ENCODE measurements at places on chromosomes 11 and 22.

DNA sequence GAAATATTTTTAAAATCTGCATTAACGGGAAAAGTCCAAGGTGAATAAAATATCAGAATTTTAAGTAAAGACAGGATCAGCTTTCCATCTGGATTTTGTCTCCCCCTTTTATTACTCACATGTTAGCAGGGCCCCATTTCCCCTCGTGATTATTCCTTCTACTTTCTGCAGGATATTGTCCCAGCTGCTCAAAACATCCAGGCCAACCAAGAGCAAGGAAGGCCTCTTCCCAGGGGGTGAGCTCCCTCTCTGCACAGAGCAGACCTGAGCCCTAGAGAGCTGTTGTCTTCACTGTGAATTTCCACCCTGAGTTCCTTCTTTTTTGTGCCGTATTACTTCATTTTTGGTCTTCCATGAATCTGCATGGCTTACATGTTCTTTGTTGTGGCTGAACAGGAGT lies 3.7 kb upstream of the TMPRSS13 start:
- DNase-seq, result no peak

GRCh38 chr11:103110391-103110790 lies 1.2 kb downstream of the DYNC2H1 start:
- no peak for DNase-seq

- DNase-seq, result no peak
Measured at GRCh38 chr11:26245046-26245445, 86.9 kb upstream of the ANO3 start.

DNA sequence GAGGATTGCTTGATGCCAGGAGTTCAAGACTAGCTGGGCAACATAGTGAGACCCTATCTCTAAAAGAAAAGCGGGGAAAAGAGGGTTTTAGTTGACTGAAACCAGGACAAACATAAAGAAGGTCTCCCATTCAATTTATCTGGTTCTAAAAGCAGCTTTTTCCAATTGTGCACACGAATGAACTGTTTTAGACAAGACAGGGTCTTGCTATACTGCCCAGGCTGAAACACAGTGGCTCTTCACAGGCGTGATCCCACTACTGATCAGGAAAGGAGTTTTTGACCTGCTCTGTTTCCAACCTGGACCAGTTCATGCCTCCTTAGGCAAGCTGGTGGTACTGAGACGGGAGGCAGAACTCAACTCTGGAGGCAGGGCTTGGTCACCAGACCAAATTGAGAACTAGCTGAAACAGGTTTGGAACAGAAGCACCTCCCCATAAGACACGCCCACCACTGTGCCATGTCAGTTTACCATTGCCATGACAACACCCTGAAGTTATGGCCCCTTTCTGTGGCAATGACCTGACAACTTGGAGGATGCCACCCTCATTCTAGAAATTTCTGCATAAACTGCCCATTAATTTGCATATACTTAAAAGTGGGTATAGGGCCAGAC lies 2.8 kb upstream of the NUCB2 start:
- DNase-seq, result no peak

- DNase-seq, result no peak
Measured at GRCh38 chr11:68012044-68012842, 2.1 kb downstream of the ALDH3B1 start.

GRCh38 chr11:106395716-106396349 lies 318.4 kb downstream of the AASDHPPT start:
- DNase-seq, result no peak

- DNase-seq, result no peak
Measured at GRCh38 chr11:88482871-88483301, 145.3 kb upstream of the CTSC start.

DNA sequence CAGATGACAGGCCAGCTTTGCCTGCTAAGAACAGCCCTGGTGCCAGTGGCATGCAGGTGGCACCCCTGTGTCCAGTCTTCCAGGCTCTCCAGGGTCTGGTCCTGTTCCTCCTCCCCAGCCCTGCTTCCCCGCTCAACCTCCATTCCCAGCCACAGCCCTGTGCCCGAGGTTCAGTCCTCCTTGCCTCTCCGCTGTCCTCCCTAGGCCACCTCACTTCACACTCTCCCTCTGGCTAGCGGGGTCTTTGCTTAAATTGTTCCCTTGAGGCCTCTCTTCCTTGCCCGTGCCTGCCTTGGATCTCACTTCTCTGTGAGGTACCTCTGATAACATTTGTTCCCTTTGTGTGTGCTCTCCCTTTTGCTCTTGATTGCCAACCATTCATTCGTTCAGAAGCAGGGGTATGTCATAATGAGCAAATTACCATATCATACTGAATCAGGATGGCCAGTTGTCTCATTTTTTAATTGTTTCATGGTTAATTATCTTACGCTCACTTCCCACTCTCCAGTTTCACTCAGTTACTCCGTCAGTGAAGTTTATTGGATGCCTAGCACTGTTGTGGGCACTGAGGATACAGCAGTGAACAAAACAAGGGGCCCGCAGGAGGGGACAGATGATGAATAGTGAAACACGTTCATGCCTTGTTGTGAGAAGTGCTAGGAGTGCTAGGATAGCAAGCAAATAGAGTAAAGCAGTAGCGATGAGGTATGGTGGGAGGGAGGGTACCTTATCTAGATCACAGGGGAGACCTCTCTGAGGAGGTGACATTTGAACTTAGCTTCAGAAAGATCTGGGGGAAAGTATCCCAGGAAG lies 7.4 kb downstream of the BMAL1 start:
- no peak for DNase-seq

GRCh38 chr11:34639545-34639944 lies 18.7 kb downstream of the EHF start:
- no peak for DNase-seq

- no peak for DNase-seq
Measured at GRCh38 chr11:79441461-79441875, 638 bp upstream of the TENM4 start.

- no peak for DNase-seq
Measured at GRCh38 chr11:117877120-117877784, 794 bp upstream of the FXYD6 start.

- DNase-seq, result no peak
Measured at GRCh38 chr11:117750357-117750756, 46.7 kb downstream of the DSCAML1 start.

- no peak for DNase-seq
Measured at GRCh38 chr22:21628386-21629254, 1.2 kb downstream of the YDJC start.

DNA sequence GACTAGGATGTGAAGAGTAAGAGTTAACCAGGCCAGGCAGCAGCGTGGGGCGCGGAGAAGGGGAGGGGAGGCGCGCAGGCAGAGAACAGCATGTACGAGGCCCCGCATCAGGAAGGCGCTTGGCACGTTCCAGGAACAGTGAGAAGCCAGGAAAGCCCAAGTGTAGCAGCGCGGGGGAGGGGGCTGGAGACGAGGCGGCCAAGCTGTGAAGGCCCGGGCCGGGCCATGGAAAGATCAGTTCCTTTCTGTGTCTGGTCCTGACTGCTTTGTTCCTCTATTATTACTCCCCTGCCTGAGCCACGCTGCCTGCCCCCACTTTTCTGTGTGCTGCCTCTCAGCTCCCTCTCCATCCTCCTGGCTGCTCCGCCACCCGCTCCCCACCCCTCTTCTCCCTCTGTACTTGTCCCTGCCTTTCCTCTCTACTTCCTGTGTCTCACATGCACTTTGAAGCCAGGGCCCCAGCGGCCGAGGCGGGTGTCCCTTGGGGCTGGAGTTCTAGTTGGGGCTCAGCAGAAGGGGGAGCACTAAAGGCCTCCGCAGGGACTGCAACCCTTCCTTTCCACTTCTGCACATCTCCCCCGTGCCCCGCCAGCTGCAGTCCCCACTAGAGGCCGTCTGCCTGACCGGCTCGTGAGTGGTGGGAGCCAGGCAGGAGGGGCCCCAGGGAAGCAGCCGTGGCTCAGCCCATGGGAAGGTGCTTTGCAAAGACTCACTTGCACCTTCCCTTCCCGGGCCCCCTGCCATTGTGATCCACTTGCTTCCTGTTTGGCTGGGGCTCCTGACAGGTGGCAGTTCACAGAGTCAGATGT lies 63.7 kb downstream of the PRDM11 start:
- no peak for DNase-seq

- DNase-seq, result no peak
Measured at GRCh38 chr11:128963744-128964325, 21.2 kb upstream of the TP53AIP1 start.

- no peak for DNase-seq
Measured at GRCh38 chr11:8025123-8025522, 38.0 kb downstream of the EIF3F start.

DNA sequence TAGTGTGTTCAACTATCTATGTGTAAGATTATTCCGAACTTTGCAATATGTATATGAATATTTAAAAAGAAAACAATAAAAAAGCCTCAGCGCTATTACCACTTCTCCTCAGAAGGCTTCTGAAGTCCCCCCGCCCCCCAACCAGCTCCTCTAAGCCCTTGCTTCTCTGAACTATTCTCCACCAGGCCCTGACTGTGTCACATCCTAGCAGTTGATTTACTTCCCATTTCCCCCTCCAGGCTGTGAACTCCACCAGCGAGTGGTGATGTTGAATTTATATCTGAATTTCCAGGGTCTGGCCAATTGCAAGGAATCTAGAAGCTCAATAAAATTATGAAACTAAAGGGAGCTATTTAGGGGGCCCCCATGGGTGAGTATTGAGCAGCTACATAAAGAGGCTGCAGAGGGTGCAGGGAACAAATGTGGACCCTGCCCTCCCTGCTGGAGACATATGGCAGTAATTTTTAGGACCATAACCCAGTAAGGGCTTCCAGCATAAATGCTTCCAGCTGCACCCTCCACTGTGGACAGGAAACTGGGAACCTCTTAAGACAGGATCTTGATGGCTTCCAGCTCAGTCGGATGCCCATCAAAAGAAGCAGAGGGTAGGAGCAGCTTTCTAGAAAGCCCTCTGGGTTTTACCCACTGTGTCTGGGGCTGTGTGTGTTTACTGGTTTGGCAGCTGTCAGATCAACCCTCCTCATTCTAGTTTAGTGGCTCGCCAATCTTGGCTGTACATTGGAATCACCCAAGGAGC lies 81.4 kb downstream of the TIMP3 start:
- DNase-seq, result no peak

GRCh38 chr11:79437278-79437980 lies 3.4 kb downstream of the TENM4 start:
- no peak for DNase-seq

DNA sequence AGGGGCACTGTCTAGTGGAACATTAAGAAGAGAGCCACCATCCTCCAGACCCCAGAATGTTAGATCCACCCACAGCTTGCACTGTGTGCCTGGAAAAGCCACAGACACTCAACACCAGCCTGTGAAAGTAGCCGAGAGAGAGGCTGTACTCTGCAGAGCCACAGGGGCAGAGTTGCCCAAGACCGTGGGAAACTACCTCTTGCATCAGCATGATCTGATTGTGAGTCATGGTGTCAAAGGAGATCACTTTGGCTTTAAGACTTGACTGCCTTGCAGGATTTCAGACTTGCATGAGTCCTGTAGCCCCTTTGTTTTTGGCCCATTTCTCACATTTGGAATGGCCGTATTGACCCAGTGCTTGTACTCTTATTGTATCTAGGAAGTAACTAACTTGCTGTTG lies 115.9 kb upstream of the CCDC179 start:
- DNase-seq, result no peak

- DNase-seq, result no peak
Measured at GRCh38 chr11:58192229-58192628, 3.4 kb downstream of the OR9Q2 start.

GRCh38 chr11:67054346-67054835 lies 2.3 kb upstream of the RHOD start:
- no peak for DNase-seq

GRCh38 chr11:70583781-70584218 lies 185.5 kb downstream of the CTTN start:
- DNase-seq, result no peak

- DNase-seq, result no peak
Measured at GRCh38 chr22:45376009-45376408, 37.4 kb downstream of the SMC1B start.

- DNase-seq, result no peak
Measured at GRCh38 chr11:119797123-119797611, 68.2 kb upstream of the NECTIN1 start.

DNA sequence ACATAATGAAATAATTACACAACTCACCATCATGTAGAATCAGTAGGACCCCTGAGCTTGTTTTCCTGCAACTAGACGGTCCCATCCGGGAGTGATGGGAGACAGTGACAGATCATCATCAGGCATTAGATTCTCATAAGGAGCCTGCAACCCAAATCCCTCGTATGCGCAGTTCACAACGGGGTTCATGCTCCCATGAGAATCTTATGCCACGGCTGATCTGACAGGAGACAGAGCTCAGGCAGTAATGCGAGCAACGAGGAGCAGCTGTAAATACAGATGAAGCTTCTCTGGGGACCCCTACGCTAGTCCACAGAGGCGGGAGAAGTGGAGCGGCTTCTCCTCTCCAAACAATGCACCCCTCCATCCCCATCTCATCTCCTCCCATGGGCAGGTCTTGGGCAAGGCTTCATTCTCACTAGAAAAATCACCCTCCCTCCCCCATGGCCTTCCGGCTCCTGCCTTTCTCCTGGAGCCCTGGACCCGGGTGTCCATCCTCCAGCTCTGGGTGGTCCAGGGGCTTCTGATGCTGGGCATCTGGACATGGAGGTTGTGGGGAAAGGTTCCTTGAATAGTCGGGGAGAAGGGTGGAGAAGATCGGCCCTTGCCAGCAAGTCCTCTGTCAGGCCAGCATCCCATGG lies 16.2 kb upstream of the RAC2 start:
- no peak for DNase-seq

DNA sequence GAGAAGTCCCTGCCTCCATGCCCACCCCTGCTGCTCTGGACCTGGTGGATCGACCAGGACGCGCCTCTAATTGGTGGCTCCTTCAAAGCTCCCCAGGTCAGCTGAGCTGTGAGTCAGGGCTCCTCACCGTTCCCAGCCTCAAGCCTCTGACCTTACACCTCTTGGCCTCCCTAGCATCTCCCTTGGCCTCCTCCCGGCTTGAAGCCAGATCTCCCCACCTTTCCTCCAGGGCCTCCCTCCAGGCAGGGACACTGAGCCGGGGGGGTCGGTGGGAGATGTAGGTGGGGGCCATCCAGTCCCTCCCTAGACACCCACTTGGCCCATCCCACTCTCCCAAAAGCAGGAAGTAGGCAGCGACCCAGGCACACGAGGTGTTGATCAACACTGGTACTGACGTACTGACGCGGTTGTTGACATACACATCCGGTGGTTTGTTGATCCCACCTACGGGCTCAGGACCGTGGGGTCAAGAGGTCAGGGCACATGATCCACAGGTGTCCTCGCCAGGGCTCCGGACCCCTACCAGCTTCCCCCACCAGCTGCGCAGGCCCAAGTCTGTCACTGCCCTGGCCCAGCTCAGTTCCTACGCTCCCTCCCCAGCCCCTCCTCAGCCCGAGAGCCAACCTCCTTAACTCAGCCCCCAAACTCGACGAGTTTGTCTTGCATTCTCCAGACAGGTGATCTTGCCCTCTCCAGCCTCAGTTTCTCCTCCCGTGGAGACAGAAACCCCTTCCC lies 802 bp downstream of the ATG2A start:
- no peak for DNase-seq

GRCh38 chr11:45322891-45323600 lies 36.9 kb upstream of the SYT13 start:
- DNase-seq, result no peak

- DNase-seq, result no peak
Measured at GRCh38 chr11:87417951-87418350, 380.2 kb downstream of the TMEM135 start.

Measured in activated T-cell treated with anti-CD3 and anti-CD28 coated beads for 24 hours (primary cell).